ENCODE measurements at places on chromosomes 6 and 20. TPM values are rescaled to one million over a fixed set of nuclear protein-coding genes. Genes with fewer than 3 reads are reported as not detected.
A peak's percentile ranks its signal among the peaks of the same experiment; 100 is the strongest.

- DNase-seq, result no peak
These were observed 112.2 kb downstream of the SYNDIG1 start for GRCh38 chr20:24581443-24582170.

Gene GUCA1A
- not detected for polyA plus RNA-seq

- peak; percentile 87 for DNase-seq
These were observed 13.2 kb downstream of the SS18L1 start for GRCh38 chr20:62156592-62157386.

DNA sequence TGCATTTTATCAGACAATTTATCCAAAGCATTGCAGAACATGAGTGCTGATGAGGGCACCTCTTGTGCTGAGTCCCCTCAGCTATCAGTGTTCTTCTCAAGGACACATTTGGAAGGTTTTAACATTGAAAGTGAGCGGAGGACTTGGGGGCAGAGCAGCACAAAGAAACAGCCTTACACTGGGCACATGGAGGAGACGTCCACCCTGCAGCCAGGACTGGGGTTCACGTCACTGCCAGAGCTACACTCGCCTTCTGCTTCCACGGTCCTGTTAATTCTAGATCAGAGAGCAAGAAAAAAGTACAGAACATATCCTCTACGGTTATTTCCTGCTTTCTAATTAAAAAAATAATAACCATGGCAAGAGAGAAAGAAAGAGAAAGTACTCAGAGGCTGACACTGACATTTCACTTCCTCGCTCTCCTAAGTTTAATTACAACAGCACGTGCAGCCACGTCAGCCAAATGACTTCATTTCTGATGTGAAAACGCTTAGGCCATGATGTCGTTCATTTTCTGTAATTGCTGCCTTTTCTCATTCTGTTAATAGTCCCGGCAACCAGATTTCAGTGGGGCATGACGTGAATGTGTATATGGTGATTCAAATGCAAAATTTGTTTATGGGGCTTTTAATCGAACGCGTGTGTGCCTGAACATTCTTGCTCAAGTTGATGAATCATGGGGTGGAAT is 5.1 kb downstream of the PRND start:
- DNase-seq, result no peak

- DNase-seq, result no peak
These were observed 9.2 kb upstream of the DEFB113 start for GRCh38 chr6:49978332-49979226.

Gene PERP
- polyA plus RNA-seq, result 2.8 TPM

Gene LBP
- polyA plus RNA-seq, result 10.3 TPM

DNA sequence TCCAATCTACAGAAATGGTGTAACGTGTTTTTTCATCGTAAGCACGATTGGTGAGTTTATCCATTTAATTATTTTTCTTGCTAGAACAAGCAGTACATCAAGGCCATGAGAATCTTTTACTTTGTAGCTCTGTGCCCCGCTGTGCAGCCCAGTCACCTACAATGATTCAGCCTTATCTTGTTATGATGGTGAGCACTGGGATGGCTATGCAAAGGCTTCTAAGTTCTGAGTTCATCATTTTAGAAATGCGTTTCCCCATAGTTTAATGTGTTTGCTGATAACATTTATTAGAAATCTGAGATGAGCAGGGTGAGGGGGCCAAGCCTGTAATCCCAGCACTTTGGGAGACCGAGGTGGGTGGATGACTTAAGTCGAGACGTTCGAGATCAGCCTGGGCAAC is 111.8 kb upstream of the QKI start:
- no peak for DNase-seq

Gene VSX1
- 0.05 TPM for polyA plus RNA-seq

- DNase-seq, result no peak
These were observed 175.6 kb upstream of the PDE7B start for GRCh38 chr6:135675862-135676261.

- DNase-seq, result no peak
These were observed 21.4 kb downstream of the PCSK2 start for GRCh38 chr20:17248224-17248623.

GRCh38 chr6:106163446-106163965 is 77.4 kb downstream of the PRDM1 start:
- DNase-seq, result peak; percentile 23

GRCh38 chr6:12535586-12536314 is 180.8 kb upstream of the PHACTR1 start:
- no peak for DNase-seq

DNA sequence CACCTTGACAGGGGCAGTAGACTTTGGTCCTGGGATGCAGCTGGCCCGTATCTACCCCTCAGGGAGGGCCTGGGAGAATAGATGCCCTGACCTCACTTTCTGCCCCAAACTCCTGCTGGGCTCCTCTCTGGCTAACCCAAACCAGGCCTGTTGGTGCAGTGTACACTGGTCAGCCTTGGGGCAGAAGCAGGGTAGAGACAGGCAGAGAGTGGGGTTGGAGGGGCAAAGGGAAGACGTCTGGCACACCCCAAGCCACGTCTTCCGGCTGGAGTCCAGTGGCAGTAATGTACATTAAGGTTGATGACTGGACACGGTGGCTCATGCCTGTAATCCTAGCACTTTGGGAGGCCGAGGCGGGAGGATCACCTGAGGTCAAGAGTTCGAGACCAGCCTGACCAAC is 9.3 kb downstream of the DDR1 start:
- DNase-seq, result no peak

Gene GSTA3
- polyA plus RNA-seq, result not detected

DNA sequence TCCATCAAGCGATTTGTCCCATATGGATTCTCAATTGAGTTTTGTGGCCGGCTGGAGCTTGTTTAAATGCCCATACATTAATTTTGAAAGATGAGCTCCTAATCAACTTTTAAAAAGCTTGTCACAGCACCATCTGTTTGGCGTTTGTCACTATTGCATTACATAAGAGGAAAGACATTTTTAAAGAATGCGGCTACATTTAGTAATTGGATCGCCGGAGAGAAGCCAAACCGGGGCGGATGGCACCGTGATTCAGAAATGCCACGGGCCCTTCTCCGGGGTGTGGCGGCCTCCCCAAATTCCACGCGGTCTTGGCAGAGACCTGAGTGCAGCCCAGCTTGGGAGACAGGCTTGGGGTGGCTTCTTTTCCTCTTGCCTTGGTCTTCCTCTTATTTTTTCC is 67.7 kb upstream of the ZNFX1 start:
- peak; percentile 74 for DNase-seq

Gene WFDC10B
- polyA plus RNA-seq, result not detected

DNA sequence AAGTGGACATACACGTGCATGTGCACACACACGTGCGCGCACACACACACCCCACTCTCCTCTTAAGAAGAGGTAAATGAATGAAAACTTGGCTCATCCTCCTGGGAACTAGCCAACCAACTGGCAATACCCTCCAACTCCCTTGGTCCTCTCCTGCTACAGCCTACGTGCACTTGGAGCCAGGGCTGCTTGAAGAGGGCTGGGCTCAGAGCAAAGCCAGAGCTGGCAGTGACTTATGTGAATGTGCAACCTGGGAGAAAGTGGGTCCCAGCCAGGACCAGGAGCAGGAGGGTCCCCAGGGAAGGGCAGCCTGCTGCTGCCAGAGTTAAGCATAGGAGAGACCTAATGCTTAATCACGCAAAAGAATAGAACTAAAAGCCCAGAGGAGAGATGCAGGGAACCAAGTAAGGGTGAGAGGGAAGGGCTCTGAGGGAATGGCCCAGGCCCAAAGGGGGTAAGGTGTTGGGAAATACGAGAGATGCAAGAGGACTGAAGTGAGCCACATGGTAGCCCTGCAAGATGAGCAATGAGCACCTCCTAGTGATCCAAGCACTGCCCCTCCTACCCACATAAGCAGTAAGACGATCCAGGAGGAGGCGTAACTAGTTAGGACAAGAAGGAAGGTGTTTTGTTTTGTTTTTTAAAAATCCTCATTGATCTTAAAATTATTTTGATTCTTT is 24.7 kb downstream of the TRAF3IP2 start:
- peak; percentile 68 for DNase-seq

Data from psoas muscle (tissue), 8 donors.